ENCODE measurements at places on chromosomes 5 and 9. TPM values are rescaled to one million over a fixed set of nuclear protein-coding genes. Genes with fewer than 3 reads are reported as not detected.

DNA sequence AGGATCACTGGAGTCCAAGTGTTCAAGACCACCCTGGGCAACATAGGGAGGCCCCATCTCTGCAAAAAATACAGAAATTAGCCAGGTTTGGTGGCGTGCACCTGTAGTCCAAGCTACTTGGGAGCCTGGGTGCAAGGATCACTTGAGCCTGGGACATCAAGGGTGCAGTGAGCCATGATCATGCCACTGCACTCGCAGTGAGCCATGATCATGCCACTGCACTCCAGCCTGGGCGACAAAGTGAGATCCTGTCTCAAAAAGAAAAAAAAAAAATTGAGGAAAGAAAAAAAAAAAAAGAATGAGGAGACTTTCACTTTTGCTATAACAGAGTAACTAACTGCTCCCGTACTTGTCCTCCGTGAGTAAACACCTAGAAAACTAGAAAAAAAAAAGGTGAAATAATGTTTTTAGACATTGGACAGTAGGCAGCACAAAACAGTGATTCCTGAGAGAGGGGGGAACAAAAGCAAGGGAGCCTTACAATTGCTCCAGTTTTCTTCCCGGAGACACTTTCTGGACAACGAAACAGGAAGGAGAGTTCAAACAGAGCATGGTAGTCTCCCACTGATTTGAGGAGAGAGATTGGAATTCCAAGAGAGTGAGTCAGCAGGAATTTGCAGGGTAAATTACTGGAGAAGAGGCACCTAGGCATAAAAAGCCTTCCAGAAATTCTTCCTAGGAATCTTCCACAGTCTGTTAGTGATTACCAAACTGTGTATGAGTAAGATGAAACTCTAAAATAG is 6.9 kb upstream of the ZBTB5 start:
- DNase-seq = no peak

GRCh38 chr5:97628031-97628430 is 445.0 kb upstream of the RIOK2 start:
- no peak for DNase-seq

DNA sequence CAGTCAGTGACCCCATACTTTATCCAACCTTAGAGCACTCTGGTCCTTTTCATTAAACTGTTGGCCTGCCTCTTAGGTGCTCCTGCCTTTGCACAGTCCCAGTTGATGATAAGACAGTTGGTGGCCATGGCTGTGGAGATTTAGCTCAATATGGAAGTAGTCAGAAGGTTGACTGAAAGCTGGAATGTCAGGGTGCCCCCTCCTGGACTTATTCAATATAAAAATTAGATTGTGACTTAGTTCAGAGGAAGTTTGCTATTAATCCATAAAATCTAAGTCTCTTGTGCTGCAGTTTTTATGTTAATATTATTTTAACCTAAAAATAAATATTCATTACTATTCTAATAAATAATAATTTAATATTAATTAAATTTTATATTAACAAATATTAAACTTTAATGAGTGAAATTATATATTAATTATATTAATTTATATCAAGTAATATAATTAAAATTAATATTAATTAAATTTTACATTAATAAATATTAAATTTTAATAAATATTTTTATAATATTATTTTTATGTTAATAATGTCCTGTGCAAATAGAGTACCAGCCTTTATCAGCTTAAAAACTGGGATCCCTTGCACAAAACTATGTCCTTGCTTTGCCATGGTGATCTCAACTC is 77.7 kb upstream of the ADAMTSL1 start:
- no peak for DNase-seq

The CMYA5 gene
- total RNA-seq = 1.1 TPM

All from WTC11 (cell line).